ENCODE measurements at places on chromosomes 13 and 19.
A peak's percentile ranks its signal among the peaks of the same experiment; 100 is the strongest.

- DNase-seq, result no peak
Measured at GRCh38 chr13:98563071-98563470, 13.8 kb downstream of the STK24 start.

DNA sequence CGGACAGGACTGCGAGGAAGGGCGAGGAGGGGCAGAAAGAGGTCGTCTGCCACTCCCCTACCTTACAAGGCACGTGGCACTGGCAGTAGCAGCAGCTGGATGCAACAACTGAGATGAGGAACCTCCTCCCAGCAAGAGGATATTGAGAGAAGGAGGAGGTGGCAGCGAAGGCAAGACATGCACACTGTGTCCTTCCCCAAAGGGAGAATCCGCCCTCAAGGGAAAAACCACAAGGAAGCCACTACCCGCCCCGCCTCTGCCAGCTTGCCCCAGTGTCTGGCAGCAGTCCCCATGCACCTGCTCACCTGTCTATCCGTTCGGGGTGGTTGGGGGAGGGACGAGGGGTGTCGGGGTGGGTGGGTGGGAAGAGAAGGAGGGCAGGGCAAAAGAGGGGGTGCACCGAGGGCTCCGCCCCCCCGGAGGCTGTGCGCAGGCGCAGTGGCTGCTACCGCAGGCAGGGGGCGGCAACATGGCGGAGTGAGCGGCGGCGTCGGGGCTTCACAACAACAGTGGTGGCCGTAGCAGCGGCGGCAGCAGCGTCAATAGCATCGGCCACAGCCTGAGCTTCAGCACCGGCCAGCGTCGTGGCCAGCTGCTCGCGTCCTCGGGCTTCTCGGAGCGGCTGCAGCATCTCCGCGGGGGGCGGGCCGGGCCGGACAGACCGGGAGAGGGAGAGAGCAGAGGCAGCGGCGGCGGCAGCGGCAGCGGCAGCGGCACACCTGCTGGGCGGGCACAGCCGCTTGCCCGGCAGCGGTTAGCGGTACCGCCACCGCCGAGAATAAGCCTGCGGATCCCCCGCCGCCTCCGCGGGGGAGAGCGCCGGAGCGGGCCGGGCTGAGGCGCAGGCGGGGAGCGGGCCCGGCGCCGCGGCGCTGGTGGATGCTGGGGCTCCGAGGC lies at the start of gene NBEA:
Gene NBEA, plus strand, starts transcription at position 436 of the 897 bp plus-strand sequence. CDS start 551 bp downstream, outside the sequence.
- peak; percentile 56 for DNase-seq

- no peak for DNase-seq
Measured at GRCh38 chr19:5958074-5958850, 19.7 kb downstream of the RANBP3 start.

- DNase-seq, result no peak
Measured at GRCh38 chr13:108154421-108154858, 60.9 kb downstream of the LIG4 start.

DNA sequence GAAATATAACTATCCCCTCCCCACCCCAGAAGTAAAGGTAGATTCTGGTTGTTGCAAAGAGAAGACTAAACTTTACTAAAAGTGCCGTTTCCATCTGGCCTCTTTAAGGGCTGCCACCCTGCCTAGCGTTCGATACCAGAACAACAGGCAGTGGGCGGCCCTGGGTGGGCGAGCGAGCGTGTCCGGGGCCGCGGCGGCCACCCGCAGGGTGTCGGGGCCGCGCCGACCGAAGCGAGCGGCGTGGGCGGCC lies 2.6 kb downstream of the FGF9 start:
- no peak for DNase-seq

Measured in activated CD8-positive, alpha-beta memory T cell treated with anti-CD3 and anti-CD28 coated beads for 4 hours (primary cell).